ENCODE measurements at places on chromosomes 7 and 10. TPM values are rescaled to one million over a fixed set of nuclear protein-coding genes. Genes with fewer than 3 reads are reported as not detected.

C1QL3 gene
- total RNA-seq = not detected

MRC1 gene
- total RNA-seq = 0.19 TPM

ACTA2 gene
- total RNA-seq = 961 TPM

PLXDC2 gene
- total RNA-seq = 1.2 TPM

CPN1 gene
- not detected for total RNA-seq

TET1 gene
- 4.2 TPM for total RNA-seq

Measured in regular cardiac myocyte (primary cell).